ENCODE measurements at places on chromosomes 4 and X.

GRCh38 chrX:75086731-75087195, 69.3 kb downstream of the ABCB7 start:
- DNase-seq, result no peak

DNA sequence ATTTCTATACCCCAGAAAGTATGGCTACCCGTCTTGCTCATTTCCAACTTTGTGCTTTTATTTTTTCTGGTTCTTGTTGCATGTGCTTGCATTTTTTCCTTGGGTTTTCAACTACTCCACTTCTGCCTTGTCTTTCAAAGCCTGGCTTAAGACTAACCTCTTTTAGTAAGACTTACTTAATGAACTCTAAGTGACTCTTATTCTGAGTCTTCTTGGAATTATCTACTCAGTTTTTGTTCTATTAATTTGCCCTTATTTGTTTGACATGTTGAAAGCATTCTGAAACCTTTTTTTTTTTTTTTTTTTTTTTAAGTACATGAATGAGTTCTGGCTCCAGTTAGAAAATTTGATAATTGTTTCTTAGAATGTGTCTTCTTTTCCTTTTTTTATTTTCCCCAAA, 74.8 kb downstream of the SLIT2 start:
- DNase-seq, result no peak

DNA sequence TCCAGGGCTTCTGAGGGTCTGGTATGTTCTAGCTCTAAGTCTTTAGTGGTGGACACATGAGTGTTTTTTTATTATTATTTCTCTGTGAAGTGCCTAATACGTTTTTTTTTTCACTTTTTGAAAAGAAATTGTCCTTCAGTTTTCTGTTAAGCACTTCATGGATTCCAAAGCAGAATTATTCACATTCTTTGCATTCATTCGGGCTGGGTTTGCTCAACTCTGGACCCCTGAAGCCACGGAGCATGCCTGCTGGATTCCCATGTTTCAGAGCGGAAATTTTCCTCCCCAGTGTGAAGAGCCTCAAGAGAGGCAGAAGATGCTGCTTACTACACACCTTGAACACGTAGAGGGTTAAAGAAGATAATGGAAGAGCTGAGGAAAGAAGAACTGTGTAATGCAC, 107.5 kb downstream of the EGF start:
- no peak for DNase-seq

- no peak for DNase-seq
Observed at GRCh38 chrX:153401133-153401764, at the start of gene PNMA6E. PNMA6E (minus strand) TSS chrX:153401350; CDS start chrX:153398849, 2,501 bp downstream.

GRCh38 chrX:38607976-38608375, 46.6 kb downstream of the TSPAN7 start:
- no peak for DNase-seq

DNA sequence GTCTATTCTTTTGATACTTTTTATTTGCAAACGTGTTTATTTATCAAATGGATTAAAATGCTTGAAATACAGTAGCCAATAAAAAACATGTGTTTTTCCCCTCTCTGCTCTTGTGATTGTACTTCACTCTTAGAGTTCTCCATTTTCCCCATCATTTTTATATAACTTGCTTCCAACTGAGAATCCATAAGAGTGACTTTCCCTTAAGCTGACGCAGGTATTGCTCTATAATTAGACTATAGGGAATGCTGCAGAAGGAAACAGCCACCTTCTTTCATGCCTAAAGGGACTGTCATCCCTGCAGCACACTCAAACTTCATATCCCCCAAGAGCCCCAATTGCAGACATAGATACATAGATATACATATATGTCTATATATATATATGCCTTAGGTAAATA, 456.9 kb downstream of the ADGRL3 start:
- DNase-seq, result no peak

GRCh38 chrX:136143711-136144110, 3.6 kb upstream of the FHL1 start:
- DNase-seq, result no peak

DNA sequence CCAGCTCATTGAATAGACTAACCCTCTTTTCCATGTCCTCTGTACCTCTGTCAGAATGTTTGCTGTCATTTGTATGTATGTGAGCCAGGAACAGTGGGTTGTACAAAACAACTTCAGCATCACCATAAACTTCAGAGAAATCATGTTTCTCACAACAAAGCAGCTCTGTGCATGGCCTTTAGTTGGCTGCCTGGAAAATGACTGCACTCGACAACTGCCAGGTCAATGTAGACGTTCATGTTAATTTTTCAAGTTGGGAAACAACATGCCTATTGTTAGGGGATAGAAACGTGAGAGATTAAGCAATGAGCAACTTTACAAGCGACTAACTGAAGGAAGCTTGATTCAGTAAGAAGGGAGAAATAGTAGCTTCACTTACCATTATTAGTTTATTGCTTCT, 17.9 kb upstream of the CXCL11 start:
- DNase-seq, result no peak

GRCh38 chr4:156303708-156304107, 350.0 kb upstream of the CTSO start:
- DNase-seq, result no peak

DNA sequence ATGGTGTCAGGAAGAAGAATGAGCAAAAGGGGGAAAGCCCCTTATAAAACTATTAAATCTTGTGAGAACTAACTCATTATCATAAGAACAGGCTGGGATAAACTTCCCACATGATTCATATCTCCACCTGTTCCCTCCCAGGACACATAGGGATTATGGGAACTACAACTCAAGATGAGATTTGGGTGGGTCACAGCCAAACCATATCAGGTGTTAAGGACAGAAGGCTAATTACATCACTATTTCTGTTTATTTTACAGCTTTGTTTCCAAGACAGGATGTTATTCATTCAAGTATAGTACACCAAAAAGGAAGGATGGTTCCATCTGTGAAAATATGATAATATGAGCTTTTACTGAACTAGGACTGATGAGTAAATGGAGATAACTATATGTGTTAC, 63.7 kb upstream of the ARSJ start:
- no peak for DNase-seq

DNA sequence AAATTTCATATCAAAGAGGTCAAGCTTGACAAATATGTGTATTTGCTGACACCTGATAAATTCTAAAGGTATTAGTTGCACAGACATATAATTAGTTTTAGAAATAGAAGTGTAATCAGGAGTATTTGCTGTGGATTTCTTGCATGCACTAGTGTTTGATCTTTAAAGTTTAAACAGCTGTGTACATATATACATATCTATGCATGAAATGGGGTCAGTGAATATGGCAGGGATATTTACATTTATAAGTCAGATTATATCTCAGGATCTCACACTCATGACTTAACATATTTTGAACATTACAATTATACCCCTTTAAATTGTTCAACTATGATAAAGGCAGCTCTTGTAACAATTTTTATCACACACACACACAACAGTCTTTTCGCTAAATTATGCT, 547.4 kb upstream of the ACTRT1 start:
- DNase-seq, result no peak

DNA sequence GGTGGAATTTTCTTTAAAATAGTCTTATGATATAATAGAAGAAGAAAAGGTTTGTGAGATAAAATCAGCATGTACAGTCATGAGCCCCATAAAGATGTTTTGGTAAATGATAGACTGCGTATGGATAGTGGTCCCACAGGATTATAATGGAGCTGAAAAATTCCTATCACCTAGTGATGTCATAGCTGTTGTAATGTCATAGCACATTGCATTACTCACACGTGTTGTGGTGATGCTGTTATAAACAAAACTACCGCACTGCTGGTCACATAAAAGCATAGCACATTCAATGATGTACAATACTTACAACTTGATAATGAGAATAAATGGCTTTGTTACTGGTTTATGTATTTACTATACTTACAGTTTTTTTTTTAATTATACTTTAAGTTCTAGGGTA, 715.2 kb upstream of the HTR2C start:
- no peak for DNase-seq

GRCh38 chr4:122980860-122981259, 58.5 kb upstream of the NUDT6 start:
- no peak for DNase-seq

- no peak for DNase-seq
Observed at GRCh38 chr4:158578476-158578875, 56.8 kb downstream of the RXFP1 start.

DNA sequence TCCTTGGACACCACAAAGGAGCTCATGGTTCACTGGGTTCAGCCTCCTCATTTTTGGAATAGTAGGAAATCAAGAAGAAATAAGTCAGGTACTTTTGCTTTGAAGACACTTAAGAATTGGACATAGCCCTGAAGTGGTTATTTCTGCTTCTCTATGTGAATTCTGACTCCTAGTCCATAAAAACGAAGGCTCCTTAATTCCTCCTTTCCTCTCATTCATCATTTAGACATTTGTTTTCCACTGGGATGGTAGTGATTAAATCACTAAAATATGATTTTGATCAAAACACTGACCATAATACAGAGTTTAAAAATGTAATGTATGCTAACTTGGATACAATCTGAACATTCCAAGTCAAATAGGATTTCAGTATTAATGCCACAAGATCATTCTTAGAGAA, 34.7 kb upstream of the CYP2U1 start:
- no peak for DNase-seq

DNA sequence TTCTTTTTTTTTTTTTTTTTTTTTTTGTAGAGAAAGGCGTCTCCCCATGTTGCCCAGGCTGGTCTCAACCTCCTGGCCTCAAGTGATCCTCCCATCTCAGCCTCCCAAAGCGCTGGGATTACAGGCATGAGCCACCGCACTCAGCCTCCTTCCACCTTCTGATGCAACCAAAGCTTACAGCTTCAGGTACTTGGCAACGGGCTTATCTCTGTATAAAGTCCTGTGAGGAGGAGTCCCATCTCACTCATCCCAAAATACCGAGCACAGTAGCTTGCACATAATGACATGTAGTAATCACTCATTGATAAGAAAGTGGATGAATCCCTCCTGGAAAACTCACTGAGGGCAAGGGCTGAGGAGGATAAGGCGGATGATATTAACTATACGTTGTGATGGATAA, 19.1 kb downstream of the IRF2 start:
- DNase-seq, result no peak

DNA sequence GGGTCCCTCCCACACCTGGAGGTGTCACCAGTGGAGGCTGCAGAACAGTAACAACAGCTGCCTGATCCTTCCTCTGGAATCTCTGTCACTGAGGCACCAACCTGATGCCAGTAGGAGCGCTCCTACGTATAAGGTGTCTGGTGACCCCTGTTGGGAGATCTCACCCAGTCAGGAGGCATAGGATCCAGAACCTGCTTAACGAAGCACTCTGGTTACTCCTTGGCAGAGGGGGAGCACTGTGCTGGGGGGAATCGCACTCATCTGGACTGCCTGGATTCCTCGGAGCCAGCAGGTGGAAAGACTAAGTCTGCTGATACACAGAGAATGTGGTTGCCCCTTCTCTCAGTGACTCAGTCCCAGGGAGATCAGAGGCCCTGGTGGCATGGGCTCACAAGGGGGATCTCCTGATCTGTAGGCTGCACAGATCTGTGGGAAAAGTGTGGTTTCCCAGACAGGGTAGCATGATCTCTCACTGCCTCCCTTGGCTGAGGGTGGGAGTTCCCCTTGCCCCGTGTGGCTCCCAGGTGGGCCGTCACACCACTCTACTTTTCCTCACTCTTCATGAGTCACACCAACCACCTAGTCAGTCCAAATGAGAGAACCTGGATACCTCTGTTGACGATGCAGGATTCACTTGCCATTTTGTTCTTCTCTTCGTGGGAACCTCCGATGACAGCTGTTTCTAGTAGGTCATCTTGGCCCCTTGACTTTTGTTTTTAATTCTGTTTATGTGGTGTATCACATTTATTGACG, 305.9 kb downstream of the IDS start:
- no peak for DNase-seq

DNA sequence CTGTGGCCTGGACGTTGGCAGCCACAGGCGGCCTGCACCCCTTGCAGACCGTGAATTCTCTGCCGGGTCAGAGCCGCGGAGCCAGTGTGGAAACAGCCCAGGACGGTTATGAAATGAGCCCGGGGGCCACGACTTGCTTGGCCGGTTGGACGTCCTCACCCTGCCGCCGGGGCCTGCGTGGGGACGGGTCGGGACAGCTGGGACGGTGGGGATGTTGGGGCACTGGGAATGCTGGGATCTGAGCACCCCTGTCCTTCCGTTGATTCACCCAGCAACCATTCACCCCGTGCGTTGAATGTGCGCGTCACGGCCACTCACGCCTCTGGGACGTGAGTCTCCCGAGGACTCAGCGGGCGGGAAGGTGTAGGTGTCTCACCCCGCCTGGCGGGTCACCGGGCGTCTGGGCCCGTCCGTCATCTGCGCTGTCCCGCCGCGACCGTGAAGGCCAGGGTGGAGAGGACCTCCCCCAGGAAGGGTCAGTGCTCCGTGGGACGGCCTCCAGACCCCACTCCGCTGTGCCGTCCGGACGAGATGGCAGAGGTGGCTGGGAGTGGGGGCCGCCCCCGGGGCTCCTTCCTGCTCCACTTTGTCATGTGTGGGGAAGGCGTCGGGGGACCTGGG, 4.5 kb upstream of the PLCXD1 start:
- DNase-seq, result no peak

GRCh38 chr4:87032884-87033533, 98.2 kb downstream of the AFF1 start:
- DNase-seq, result no peak

GRCh38 chr4:74517996-74518395, 73.1 kb downstream of the AREG start:
- DNase-seq, result no peak

GRCh38 chr4:88841635-88842034, 144.0 kb upstream of the NAP1L5 start:
- DNase-seq, result no peak

GRCh38 chrX:52355108-52355507, 13.7 kb upstream of the XAGE2 start:
- DNase-seq, result no peak

DNA sequence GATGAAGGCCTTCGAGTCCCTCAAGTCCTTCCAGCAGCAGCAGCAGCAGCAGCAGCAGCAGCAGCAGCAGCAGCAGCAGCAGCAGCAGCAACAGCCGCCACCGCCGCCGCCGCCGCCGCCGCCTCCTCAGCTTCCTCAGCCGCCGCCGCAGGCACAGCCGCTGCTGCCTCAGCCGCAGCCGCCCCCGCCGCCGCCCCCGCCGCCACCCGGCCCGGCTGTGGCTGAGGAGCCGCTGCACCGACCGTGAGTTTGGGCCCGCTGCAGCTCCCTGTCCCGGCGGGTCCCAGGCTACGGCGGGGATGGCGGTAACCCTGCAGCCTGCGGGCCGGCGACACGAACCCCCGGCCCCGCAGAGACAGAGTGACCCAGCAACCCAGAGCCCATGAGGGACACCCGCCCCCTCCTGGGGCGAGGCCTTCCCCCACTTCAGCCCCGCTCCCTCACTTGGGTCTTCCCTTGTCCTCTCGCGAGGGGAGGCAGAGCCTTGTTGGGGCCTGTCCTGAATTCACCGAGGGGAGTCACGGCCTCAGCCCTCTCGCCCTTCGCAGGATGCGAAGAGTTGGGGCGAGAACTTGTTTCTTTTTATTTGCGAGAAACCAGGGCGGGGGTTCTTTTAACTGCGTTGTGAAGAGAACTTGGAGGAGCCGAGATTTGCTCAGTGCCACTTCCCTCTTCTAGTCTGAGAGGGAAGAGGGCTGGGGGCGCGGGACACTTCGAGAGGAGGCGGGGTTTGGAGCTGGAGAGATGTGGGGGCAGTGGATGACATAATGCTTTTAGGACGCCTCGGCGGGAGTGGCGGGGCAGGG, 568 bp downstream of the HTT start:
- peak; percentile 15 for DNase-seq

GRCh38 chr4:179112441-179113170, 1670.4 kb upstream of the AGA start:
- DNase-seq, result no peak

Data from brain pericyte (primary cell).